ENCODE measurements at places on chromosomes 7 and 10.

DNA sequence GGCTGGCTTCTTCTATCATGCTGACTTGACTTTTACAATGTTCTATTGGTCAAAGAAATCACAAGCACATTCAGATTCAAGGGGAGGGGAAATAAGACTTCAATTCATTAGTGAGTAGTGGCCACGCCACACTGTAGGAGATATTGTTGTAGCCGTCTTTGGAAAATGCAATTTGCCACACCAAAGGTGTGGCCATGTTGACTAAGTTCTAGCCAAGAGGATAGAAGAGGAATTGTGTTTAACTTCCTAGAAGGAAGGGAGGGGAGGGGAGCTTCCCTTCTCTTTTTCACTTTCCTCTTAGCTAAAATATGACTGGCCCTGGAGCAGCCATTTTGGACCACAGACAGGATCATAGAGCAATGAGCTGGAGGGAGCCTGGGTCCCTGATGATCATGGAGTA lies 3.4 kb upstream of the PRKAR2B start:
- DNase-seq: no peak

DNA sequence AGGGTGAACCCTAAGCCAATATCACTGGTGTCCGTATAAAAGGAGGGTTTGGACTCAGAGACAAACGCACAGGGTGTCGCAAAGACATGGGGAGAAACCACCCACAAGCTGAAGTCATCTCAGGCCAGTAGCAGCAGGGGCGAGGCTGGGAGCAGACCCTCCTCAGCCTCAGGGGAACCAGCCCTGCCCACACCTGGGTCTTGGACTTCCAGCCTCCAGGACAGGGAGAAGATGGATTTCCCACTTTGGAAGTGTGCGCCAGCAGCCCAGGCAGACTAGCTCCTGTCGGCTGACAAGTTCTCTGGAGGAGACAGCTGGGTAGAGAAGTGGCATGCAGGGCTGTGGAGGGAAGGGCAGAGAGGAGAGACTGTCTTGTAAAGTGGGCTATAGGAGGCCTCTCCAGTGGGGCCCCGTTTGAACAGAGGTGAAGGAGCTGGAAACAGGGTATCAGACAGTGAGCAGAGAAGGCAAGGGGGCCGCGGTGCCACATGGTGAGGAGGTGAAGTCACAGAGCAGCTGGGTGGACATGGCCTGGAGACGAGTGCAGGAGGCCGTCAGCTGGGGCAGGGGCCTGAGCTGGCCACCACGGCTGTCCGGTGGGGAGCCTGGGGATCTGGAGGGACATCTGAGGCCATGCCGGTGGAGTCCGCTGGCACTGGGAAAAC lies 475.6 kb downstream of the PTPRN2 start:
- DNase-seq: no peak

DNA sequence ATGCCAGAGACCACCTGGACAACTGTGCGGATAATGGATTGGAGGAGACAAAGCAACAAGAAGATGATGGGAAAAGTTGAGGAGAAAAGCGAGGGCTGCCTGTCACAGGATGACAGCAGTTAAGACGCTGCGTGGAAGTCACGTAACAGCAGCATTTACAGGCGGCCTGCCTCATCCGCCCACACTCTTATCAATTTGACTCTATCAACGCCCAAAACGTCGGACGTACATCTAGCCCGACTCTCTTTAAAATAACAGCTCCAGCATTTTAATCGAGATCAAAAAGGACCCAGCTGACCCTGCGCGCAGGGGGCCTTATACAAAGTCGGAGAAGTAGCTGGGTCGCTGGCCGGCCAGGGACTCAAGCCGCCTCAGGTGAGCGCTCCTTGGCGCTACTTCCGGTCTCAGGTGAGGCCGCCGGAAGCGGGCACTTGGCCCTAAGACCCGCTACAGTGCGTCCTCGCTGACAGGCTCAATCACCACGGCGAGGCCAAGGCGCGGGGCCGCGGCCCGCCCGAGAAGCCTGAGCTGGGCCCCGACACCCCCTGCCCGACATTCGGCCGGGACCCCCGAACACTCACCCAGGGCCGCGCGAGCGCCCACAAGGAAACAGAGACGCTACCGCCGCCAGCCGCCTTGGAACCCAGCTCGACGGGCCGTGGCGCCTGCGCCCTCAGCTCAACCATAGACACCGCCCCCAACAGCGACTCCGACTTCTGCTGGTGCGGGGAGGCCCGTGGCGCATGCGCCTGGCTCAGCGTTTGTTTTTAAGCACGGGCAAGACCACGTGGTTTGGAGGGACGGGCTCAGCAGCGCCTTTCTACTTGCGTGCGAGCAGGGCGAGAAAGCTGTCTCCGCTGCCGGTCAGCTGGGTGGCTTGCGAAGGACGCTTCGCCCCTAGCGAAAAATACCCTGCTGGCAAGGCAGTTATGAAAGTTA lies at the start of gene ERCC6:
TSS of gene ERCC6 (minus strand) at position 741 of the 939 bp plus-strand sequence.
- DNase-seq: peak; percentile 98

- peak; percentile 50 for DNase-seq
Observed at GRCh38 chr10:119139464-119140067, 25.9 kb downstream of the SFXN4 start.

GRCh38 chr7:46607176-46607575 lies 686.1 kb upstream of the IGFBP3 start:
- no peak for DNase-seq

DNA sequence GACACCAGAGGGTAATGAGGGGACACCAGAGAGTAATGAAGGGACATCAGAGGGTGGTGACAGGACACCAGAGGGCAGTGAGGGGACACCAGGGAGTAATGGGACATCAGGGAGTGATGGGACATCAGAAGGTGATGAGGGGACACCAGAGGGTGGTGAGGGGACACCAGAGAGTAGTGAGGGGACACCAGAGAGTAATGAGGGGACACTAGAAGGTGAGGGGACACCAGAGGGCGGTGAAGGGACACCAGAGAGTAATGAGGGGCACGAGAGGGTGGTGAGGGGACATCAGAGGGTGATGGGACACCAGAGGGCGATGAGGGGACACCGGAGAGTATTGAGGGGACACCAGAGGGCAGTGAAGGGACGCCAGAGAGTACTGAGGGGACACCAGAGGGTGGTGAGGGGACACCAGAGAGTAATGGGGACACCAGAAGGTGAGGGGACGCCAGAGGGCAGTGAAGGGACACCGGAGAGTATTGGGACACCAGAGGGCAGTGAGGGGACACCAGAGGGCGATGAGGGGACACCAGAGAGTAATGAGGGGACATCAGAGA lies 10.6 kb downstream of the NACAD start:
- DNase-seq: no peak

GRCh38 chr7:155124706-155125105 lies 54.6 kb downstream of the HTR5A start:
- no peak for DNase-seq

DNA sequence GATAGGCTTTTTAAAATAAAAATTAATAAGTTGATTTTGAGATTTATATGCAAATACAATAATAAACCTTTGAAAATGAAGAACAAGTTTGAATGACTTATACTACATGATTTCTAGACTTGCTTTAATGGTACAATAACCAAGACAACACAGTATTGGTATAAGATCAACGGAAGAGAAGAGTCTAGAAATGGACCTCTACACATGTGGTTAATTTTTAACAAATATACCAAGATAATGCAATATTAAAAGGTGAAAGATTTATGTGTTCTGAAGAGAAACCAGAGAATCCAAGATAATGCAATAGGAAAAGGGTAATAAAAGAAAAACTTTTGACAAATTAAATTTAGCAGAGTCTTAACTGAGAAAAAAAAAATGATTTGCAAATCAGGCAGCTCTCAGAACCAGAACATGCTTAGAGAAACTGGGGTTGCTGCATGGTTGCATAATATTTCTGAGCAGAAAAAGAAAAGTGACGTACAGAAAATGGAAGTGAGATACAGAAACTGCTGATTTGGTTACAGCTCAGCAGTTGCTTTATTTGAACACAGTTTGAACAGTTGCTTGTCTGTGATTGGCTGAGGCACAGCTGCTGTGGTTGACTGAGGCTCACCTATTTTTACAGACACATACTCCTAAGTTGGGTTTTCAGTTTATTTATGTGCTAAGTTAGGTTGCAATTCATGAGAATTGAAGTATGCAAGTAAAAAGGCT lies 365.9 kb downstream of the CRPPA start:
- DNase-seq: peak; percentile 9

DNA sequence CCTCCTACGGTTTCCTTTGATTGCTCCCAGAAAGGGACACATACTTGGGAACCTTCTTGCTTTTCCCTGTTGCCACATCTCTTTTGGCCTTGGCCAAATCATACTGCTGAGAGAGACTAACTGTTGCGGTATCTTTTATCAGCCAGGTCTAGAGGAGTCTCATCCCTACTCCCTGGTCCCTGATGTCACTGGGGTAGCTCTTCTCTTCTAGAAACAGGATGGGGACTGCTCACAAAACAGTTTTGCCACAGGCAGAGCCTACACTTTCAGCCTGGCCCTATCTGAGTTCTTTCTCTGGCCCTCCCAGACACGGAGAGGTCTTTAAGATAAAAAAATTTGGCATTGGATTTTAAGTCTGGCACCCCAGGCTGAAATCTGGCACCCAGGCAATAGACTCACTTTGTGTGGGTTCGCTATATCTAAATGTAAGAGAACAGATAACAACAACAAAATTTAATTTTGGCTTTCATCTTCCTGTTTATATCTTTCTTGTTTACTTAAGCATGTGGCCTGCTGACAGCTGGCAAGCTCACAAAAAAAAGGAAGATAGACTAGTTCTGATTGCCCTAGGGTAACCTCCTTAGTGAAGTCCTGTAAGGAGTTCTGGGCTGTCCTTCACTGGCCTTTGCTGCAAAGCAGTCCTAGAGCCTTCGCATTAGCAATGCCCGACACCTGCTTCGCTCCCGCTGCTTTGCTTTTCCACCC lies 228.3 kb upstream of the NPVF start:
- DNase-seq: no peak
